ENCODE measurements at places on chromosomes 16 and 17. TPM values are rescaled to one million over a fixed set of nuclear protein-coding genes. Genes with fewer than 3 reads are reported as not detected.

- H3K27ac ChIP-seq: no peak overlapping the region
- H3K4me1 ChIP-seq: no peaks in the 10 kb centered on the region
- H3K36me3 ChIP-seq: no peaks in the 10 kb centered on the region
- H3K27me3 ChIP-seq: no peaks in the 10 kb centered on the region
Measured at GRCh38 chr17:81324851-81325713, 30.0 kb upstream of the SLC38A10 start.

DNA sequence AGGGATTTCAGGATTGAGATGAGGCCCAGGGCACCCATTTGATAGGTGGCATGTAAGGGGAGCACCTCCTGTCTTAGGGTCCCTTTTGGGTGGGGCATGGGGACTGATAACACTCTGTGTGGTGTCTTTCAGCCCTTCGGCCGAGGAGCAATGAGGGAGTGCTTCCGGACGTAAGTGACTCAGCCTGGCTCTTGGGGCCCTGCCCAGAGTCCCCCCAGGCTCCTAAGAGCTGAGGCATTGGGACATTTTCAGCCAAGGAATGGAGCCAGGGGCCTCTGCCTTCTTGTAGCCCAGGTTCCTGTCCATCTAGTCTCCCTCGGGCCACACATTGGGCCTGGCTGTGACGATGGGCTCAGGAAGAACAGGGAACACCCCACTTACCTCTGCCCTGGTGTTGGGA lies 44.4 kb downstream of the EEF2K start:
- no peak overlapping the region for H3K27ac ChIP-seq
- DNase-seq: no peak
- no peaks in the 10 kb centered on the region for H3K27me3 ChIP-seq

DNA sequence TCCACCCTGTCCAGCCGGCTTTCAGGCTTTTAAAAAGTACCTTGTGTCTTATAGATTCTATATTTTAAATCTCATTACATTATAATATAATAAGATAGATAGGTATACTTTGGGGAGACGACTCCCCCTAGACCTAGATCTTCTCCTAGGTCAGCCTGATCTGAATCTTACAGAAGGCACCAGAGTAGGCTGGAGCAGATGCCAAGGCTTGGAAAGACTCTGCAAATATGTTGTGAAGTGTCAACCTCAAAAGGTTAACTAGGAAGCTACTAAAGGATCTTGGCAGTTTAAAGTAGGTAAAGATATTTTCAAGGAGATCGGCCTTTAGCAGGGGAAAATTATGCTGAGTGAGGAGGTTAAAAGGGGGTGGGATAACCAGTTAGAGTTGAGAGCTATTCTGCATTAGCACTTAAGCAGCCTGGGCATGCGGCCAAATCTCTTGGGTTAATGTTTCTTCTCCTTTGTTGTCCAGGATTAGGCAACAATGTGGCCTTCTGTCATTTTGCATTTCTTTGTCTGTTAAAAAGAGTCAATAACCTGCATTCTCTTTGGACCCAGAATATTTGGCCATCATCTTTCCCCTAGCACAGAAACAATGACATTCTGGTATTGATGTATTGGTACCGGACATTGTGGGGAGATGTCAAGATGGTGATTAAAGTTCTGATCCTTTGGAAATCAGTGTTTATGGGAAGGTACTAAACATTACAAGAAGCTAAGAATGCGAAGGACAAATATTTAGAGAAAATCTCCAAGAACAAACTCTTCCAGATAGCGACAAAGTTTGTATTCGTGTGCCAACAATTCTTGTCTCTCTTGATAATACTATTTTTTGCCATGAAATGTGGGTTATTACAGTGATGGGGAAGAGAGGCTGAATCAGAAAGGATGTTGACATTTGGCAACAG lies 51.2 kb upstream of the DHX40 start:
- peaks cover 5% of the 10 kb centered on the region for H3K27me3 ChIP-seq
- H3K27ac ChIP-seq: no peak overlapping the region
- no peak for DNase-seq
- no peaks in the 10 kb centered on the region for H3K4me1 ChIP-seq

- DNase-seq: no peak
- H3K27me3 ChIP-seq: no peaks in the 10 kb centered on the region
- H3K4me1 ChIP-seq: peaks cover 13% of the 10 kb centered on the region
- H3K36me3 ChIP-seq: no peaks in the 10 kb centered on the region
Measured at GRCh38 chr17:79988185-79988971, 47.3 kb downstream of the TBC1D16 start.

DNA sequence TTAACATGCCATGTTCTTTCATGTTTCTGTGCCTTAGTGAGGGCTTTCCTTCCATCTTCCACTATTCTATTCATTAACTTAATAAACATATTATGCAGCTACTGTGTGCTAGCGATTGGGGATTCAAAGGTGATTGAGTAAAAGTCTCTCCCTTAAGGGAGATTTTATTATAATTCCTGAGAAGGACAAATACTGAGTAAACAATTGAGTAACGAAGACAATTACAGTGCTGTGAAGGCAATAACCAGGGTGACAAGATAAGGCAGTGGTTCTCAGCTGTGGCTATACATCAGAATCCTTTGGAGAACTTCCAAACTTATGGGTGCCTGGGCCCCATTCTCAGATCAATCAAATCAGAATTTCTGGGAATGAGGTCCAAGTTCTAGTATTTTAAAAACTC lies 353.3 kb downstream of the CA10 start:
- no peak for DNase-seq
- peaks cover 4% of the 10 kb centered on the region for H3K27me3 ChIP-seq
- H3K4me3 ChIP-seq: no peak overlapping the region
- H3K4me1 ChIP-seq: no peaks in the 10 kb centered on the region
- H3K36me3 ChIP-seq: no peaks in the 10 kb centered on the region
- no peak overlapping the region for H3K27ac ChIP-seq

DNA sequence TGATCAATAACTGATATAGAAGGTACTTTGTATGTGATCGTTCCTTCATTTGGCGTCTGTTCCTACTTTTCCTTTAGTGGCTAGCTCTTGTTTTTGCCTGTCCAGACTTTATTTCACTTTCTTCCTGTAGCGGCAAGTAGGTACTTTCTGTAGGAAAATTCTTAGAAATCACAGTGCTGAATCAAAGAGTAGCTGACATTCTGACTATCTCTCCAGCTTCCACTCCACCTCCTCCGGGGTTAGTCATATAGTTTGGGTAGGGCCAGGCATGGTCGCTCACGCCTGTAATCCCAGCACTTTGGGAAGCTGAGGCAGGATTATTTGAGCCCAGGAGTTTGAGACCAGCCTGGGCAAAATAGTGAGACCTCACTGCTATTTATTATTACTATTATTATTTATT lies 29.9 kb upstream of the PAFAH1B1 start:
- DNase-seq: no peak
- no peak overlapping the region for H3K27ac ChIP-seq
- peaks cover 5% of the 10 kb centered on the region for H3K27me3 ChIP-seq

GRCh38 chr16:26963109-26963508 lies 103.6 kb upstream of the C16orf82 start:
- H3K27me3 ChIP-seq: peaks cover 4% of the 10 kb centered on the region
- H3K4me3 ChIP-seq: no peak overlapping the region
- DNase-seq: no peak

- peaks cover 5% of the 10 kb centered on the region for H3K36me3 ChIP-seq
- H3K4me3 ChIP-seq: peak overlapping the region; percentile 90
- peak overlapping the region; percentile 90 for H3K27ac ChIP-seq
- peaks cover 3% of the 10 kb centered on the region for H3K27me3 ChIP-seq
- DNase-seq: no peak
- H3K4me1 ChIP-seq: peaks cover 14% of the 10 kb centered on the region
Measured at GRCh38 chr16:74984194-74984528, 762 bp downstream of the WDR59 start.

GRCh38 chr16:87132361-87133014 lies 184.7 kb downstream of the C16orf95 start:
- DNase-seq: no peak
- H3K27ac ChIP-seq: no peak overlapping the region
- no peaks in the 10 kb centered on the region for H3K36me3 ChIP-seq
- H3K4me1 ChIP-seq: no peaks in the 10 kb centered on the region

- DNase-seq: no peak
- H3K27ac ChIP-seq: no peak overlapping the region
- no peak overlapping the region for H3K4me3 ChIP-seq
Measured at GRCh38 chr16:89039756-89040155, 53.9 kb upstream of the ACSF3 start.

GRCh38 chr16:85014311-85014710 lies 3.0 kb upstream of the ZDHHC7 start:
- H3K27me3 ChIP-seq: peaks cover 15% of the 10 kb centered on the region
- peaks cover 27% of the 10 kb centered on the region for H3K4me1 ChIP-seq
- no peak overlapping the region for H3K27ac ChIP-seq
- H3K36me3 ChIP-seq: peaks cover 6% of the 10 kb centered on the region
- no peak overlapping the region for H3K4me3 ChIP-seq

DNA sequence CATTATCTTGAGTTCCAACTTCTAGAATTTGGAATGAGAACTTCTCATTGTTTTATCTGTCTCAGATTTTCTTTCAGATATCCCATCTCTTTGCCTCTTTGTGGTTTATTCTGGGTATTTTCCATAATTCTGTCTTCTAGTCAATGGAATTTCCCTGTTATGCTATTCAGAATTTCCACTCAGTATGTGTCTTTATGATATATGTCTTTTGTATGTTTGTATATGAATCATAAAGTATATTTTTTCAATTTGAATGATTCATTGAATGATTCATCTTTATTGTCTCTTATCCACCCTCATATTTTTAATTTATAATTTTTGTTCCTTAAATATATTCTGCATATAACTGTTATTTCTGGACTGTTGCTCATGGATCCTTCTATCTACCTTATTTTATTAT lies 729.7 kb upstream of the GOT2 start:
- no peak overlapping the region for H3K4me3 ChIP-seq
- no peak overlapping the region for H3K27ac ChIP-seq
- H3K36me3 ChIP-seq: no peaks in the 10 kb centered on the region
- H3K4me1 ChIP-seq: no peaks in the 10 kb centered on the region

DNA sequence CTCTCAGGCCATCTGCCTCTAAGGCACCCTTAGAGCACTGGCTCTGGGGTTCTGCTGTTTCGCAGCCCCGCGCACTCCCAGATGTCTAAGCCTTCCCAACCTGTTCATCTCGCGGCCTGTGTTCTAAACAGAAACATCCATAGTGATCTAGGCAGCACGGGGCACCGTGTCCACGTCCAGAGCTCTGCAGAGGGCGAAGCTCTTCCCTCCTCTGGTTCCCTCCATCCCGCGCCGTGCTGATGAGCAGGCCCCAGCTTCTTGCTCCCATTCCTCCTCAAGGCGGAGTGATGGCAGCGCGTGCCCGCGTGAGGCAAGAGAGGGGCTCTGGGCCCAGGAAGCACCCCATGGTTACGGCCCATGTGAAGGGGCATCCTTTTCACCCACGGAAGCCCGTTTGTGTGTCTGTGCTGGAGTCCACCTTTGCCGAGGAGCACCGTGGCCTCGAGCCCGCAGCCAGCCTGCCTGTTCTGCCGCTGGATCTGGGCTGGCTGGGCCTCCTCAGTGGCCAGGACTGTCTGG lies 3.6 kb downstream of the SPIRE2 start:
- H3K4me1 ChIP-seq: no peaks in the 10 kb centered on the region
- peaks cover 29% of the 10 kb centered on the region for H3K27me3 ChIP-seq
- no peak overlapping the region for H3K4me3 ChIP-seq
- no peak overlapping the region for H3K27ac ChIP-seq
- no peak for DNase-seq

GRCh38 chr16:25817876-25818275 lies 126.1 kb downstream of the HS3ST4 start:
- H3K27ac ChIP-seq: no peak overlapping the region
- no peaks in the 10 kb centered on the region for H3K36me3 ChIP-seq
- no peaks in the 10 kb centered on the region for H3K27me3 ChIP-seq
- no peak for DNase-seq
- H3K4me1 ChIP-seq: no peaks in the 10 kb centered on the region
- no peak overlapping the region for H3K4me3 ChIP-seq

DNA sequence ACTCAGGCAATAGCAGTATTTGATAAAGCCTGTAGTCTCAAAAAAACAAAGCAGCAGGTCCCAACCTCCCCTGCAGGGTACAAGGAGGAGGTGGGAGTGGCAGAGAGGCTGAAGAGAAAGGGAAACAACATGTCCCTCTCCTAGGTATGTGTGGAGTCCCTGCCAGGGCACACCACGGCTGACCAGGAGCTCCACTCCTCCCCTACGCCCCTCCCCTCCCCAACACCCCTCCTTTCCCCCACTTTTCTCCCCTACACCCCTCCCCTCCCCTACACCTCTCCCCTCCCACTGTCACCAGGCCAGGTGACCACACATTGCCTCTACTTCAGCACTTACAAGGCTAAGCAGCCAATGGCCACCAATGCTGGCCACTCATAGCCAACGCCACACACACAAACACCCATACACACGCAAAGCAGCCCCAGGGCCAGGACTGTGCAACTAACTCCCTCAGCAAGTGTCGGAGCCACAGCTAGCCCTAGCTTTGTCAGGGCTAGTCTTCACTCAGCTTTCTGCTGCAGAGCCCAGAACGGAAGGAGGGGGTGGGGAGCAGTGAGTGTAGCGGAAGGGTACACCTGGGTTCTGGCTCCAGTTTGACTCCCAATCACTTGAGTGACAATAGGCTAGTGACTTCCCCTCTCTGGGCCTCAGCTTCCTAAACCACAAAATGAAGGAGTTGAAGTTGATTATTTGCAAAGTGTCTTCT lies 8.2 kb downstream of the CAVIN1 start:
- H3K4me1 ChIP-seq: peaks cover 17% of the 10 kb centered on the region
- H3K27ac ChIP-seq: peak overlapping the region; percentile 11
- no peaks in the 10 kb centered on the region for H3K36me3 ChIP-seq
- H3K27me3 ChIP-seq: peaks cover 13% of the 10 kb centered on the region
- peak overlapping the region; percentile 35 for H3K4me3 ChIP-seq
- no peak for DNase-seq

DNA sequence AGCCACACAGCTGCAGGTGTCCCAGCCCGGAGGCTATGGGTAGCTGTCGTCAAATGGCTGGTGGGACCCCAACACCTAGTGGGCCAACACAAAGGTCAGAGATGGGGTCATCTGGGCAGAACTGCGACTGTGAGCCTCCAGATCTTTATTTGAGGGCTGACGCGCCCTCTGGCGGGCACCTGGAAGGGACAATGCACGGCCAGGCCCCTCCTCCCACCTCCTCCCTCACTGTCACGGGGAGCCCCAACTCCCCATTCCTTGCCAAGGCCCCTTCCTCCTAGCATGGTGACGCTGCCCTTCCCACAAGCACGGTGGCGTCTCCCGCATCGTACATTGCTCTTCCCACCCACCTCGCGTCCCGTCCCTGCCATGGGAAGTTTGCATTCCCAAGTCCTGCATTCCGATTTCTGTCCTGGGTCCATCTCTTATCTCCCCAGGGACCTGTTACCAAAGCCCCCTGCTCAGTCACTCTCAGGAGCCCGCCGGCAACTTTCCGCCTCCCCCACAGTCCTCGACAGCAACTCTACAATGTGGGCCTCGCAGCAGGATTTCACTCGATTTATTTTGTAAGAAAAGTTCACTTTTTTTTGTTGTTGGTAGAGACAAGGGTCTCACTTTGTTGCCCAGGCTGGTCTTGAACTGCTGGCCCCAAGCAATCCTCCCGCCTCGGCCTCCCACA lies 1.0 kb downstream of the TLE7 start:
- H3K36me3 ChIP-seq: no peaks in the 10 kb centered on the region
- H3K4me3 ChIP-seq: no peak overlapping the region
- DNase-seq: no peak
- H3K4me1 ChIP-seq: no peaks in the 10 kb centered on the region
- H3K27me3 ChIP-seq: peaks cover 2% of the 10 kb centered on the region
- no peak overlapping the region for H3K27ac ChIP-seq

The TBC1D26 gene
- not detected for total RNA-seq

The NPIPA3 gene
- total RNA-seq: 2.7 TPM

The ITGB3 gene
- total RNA-seq: not detected

The ANKS3 gene
- 25.8 TPM for total RNA-seq

The TIGD7 gene
- 2.0 TPM for total RNA-seq

The HEATR3 gene
- 30.7 TPM for total RNA-seq

The CFAP97D1 gene
- not detected for total RNA-seq

The MT4 gene
- not detected for total RNA-seq

The MT1E gene
- total RNA-seq: 135 TPM

The CDH1 gene
- total RNA-seq: 0.64 TPM

The KRT39 gene
- total RNA-seq: not detected
